ENCODE measurements at places on chromosomes 7 and 10.

- DNase-seq: no peak
These were observed 34.3 kb downstream of the DIP2C start for GRCh38 chr10:655184-655583.

- no peak for DNase-seq
These were observed 60.4 kb upstream of the KCNIP2 start for GRCh38 chr10:101903827-101904550.

DNA sequence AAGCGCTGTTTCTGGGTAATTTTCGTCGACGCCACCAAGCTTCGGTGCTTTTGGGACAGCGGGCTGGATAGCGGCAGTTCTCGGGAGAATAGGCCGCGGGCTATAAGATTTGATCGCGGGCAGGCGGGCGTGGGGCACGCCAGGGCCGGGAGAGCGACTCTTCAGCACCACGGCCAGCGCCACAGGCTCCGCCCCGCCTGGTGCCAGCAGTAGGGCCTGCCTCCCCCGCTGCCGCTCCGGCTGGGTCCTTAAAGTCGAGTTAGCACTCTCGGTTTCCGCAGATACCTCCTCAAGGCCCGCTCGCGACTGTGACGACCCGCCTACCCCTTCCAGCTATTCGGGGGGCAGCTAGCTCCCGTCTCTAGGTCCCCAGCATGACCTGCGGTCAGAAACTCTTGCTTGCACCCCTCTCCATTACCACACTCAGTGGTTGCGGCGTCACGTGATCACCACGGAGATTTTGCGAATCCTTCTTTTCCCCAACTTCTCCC lies 9.4 kb downstream of the NXPH1 start:
- DNase-seq: no peak

GRCh38 chr10:118729641-118730258 lies 25.0 kb downstream of the CACUL1 start:
- DNase-seq: no peak

GRCh38 chr7:84058311-84059076 lies 136.1 kb downstream of the SEMA3A start:
- no peak for DNase-seq

GRCh38 chr7:158963771-158964241 lies 107.4 kb downstream of the DYNC2I1 start:
- DNase-seq: no peak

DNA sequence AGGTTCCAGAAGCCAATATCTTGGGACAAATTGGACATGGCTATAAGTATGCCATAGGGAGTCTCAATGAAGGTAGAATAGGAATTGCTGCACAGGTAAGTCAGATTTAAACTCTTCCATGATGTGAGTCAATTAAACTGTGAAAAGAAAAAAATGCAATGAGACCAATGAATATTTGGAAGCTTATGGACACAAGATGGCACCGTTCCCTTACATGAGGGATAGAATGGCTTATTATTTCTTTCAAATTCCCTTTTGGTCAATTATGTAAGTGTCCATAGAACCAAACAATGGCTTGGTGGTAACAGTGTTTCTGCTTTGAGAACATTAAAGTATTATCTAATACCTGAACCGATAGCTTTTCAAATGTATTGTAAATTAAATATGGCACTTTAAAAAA lies 35.6 kb downstream of the ACADSB start:
- DNase-seq: no peak

- DNase-seq: no peak
These were observed 356.4 kb downstream of the TNS3 start for GRCh38 chr7:47225387-47226131.

- no peak for DNase-seq
These were observed 54.4 kb downstream of the MCMBP start for GRCh38 chr10:119817991-119818888.

DNA sequence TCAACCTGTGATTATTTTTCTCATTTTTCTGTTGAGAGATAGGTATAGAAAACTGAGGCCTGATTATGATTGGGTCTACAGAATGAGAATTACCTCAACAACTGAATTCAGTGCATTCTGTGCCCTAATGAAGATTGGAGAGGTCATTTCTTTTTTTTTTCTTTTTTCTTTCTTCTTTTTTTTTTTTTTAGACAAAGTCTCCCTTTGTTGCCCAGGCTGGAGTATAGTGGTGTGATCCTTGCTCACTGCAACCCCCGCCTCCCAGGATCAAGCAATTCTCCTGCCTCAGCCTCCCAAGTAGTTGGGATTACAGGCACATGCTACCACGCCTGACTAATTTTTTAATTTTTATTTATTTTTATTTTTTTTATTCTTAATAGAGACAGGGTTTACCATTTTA lies 95.0 kb upstream of the ARMC3 start:
- no peak for DNase-seq

- DNase-seq: no peak
These were observed 81.6 kb upstream of the PRR15 start for GRCh38 chr7:29482056-29482455.

DNA sequence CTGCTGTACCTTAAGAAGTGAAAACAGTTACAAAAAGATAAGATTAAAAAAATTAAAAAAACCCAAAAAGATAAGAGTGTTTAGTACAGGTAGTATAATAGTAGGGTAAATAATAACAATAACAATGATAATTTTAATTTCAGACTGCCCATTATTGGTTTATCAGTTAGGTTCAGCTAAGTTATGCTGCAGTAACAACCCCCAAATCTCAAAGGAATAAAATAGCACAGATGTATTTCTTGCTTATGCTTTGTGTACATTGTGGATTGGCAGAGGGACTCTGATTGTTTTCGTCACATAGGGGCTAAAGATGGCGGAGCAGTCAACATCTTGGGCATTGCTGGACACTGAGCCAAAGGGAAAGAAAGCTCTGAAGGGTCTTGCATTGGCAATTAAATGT lies 264.6 kb downstream of the LRMDA start:
- no peak for DNase-seq

- no peak for DNase-seq
These were observed 1.5 kb downstream of the CWF19L1 start for GRCh38 chr10:100265821-100266485.

DNA sequence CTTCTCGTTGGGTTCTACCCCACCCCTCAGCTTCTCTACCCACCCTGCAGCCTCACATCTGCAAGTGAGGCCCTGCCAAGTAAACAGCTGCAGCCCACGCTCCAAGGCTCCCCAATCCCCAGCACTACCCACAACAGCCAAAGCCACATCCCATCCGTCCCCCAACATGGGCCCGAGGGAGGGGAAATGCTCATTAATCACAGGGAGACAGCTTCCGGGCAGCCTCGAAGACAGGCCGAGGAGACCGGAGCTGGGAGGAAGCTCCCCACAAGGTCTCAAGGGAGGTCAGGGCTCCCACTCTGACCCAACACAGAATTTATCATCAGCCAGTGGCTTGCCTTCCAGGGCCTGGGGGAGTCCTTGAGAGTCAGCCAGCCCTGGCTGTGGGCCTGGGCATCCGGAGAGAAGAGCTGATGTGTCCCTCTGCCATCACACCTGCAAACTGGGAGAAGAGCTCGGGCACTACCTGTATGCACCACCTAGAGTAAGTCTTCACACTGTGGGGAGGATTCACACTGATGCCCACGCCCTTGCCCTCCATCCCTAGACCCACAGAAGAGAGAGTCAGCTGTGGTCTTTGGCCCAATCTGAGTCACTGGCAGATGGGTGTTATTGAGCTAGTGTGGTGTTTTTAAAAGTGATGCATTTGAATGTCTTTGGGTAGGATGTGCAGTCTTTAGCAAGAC lies 115.5 kb upstream of the ZMIZ1 start:
- no peak for DNase-seq

DNA sequence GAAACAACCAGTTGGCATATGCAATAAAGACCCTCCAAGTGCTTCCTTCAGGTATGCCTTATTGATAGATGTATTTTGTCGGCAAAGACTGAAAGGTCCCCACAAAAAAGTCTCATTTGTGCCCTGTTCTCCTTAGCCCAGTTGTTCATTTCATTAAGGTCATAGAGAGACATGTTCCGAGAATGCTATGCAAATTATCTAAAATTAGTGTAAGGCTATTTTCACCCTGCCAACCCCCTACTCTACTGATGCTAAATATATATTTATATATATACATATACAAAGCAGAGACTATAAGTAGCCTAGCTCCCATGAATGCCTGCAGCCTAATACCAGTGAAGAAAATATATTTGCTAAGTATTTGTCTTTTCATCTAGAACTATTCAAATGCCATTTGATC lies 96.7 kb upstream of the ADO start:
- no peak for DNase-seq

DNA sequence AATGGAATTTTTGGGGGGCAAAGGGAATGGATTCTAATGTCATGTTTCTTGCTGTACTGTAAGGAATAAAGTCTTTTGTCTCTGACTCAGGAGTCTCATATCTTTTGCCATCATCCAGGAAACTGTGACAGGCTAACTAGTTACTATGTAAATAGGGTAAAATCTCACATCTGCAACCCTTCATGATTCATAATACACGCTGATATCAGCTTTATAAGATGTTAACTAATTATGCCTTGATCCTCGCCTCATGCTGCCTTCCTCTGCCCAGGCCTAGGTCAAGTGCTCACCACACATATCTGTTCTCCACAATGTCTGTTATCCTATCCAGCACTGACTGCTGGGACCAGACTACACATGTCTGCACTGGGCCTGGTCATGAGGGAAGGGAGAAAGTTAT lies 81.3 kb upstream of the CXCL12 start:
- no peak for DNase-seq

DNA sequence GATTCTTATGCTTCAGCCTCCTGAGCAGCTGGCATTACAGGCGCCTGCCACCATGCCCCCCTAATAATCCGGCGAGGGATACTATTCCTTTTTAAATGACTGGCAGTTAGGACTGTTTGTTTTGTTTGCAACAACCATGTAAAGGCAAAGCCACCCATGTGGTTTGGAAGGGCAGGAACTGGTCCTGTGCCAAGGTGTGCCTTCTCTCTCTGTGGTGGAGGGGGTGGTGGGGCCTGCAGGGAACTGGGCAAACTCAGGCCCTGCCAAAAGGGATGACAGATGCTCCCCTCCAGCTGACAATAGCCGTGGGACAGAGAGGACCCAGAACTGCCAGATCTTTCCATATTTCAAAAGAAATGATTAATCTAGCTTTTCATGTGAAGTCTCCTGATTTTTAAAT lies 23.5 kb upstream of the WAPL start:
- no peak for DNase-seq

GRCh38 chr10:127034034-127034633 lies 128.9 kb downstream of the DOCK1 start:
- no peak for DNase-seq

GRCh38 chr7:45582136-45582749 lies 8.1 kb downstream of the ADCY1 start:
- DNase-seq: peak; percentile 23

GRCh38 chr7:85564861-85565260 lies 378.0 kb upstream of the SEMA3D start:
- no peak for DNase-seq

- no peak for DNase-seq
These were observed 27.7 kb upstream of the AP5Z1 start for GRCh38 chr7:4747746-4748145.

All from cerebellar nuclear complex (tissue), 1 donor.